Pulmonary artery endothelial cell (primary cell): ENCODE measurements at places on chromosomes 7 and 10. TPM values are rescaled to one million over a fixed set of nuclear protein-coding genes. Genes with fewer than 3 reads are reported as not detected.

BRI3 gene
- 59.2 and 75.0 TPM in 2 replicates for total RNA-seq

ACHE gene
- 0.33 and 0.81 TPM in 2 replicates for total RNA-seq

GPR26 gene
- total RNA-seq: not detected in 2 replicates

GNGT1 gene
- not detected in 2 replicates for total RNA-seq

NKX6-2 gene
- total RNA-seq: not detected in 2 replicates

PRSS58 gene
- not detected in 2 replicates for total RNA-seq

YWHAG gene
- 109 and 140 TPM in 2 replicates for total RNA-seq

HKDC1 gene
- 0.07 TPM in 1 of 2 replicates, not detected in the other for total RNA-seq

MOGAT3 gene
- total RNA-seq: not detected in 2 replicates

NUDT1 gene
- 19.6 and 20.3 TPM in 2 replicates for total RNA-seq

UNC5B gene
- total RNA-seq: 1.3 and 8.0 TPM in 2 replicates

PTPN20 gene
- total RNA-seq: 0.26 and 1.7 TPM in 2 replicates

CYP2C8 gene
- total RNA-seq: not detected in 2 replicates

TACR2 gene
- 0.07 TPM in 2 replicates for total RNA-seq

GPR22 gene
- total RNA-seq: 0.04 and 0.07 TPM in 2 replicates

STEAP4 gene
- total RNA-seq: not detected in 2 replicates

NKX1-2 gene
- total RNA-seq: not detected in 2 replicates

CALHM1 gene
- total RNA-seq: not detected in 2 replicates

TRIL gene
- 0.33 and 0.63 TPM in 2 replicates for total RNA-seq

CLCN1 gene
- total RNA-seq: not detected in 2 replicates

RAPGEF5 gene
- total RNA-seq: 72.7 and 106 TPM in 2 replicates
